ENCODE measurements at places on chromosomes 7 and 10.

DNA sequence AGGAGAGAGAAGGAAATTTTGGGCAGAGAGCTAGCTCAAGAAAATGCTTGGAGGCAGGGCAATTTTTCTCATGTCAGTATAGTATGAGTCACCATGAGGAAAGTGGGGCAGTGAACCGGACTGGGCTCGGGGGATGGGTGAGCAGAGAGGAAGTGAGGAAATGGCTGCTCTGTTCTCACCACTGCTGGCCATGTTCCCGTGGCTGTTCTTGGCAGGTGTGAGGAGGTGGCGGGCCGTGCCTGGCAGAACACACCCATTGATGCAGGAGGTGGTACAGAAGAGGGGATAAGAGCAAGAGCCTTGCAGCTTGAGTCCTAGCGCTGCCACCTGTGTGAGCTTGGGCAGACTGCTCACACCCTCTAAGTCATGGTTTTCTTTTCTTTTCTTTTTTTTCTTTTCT is 304.4 kb upstream of the LYZL1 start:
- no peak for DNase-seq

GRCh38 chr10:52906046-52906445 is 133.5 kb upstream of the MBL2 start:
- no peak for DNase-seq

- no peak for DNase-seq
Measured at GRCh38 chr10:12869427-12869826, 132.1 kb downstream of the CCDC3 start.

DNA sequence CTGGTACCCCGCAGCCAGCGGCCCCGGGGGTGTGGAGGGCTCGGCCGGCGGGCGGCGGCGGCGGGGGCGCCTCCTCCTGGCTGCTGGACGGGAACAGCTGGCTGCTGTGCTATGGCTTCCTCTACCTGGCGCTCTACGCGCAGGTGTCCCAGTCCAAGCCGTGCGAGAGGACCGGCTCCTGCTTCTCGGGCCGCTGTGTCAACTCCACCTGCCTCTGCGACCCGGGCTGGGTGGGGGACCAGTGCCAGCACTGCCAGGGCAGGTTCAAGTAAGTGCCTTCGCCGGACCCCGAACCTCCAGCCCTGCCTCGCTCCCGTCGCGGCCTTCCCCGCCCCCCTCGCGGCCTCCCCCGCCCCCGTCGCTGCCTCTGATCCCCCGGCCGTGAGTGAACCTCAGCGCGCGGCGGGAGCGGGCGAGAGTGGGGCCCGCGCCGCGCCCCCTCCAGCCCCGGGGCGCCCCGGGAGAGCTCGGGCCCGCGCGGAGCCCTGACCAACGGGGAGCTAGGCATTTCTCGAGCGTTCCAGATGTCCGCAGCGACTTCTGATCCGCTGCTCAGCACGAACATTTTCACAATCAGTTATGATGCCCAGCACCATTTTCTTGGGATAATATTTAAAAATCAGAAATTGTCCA is 727 bp downstream of the ATRNL1 start:
- peak; percentile 15 for DNase-seq

GRCh38 chr10:123995461-123996131 is 97.8 kb downstream of the CHST15 start:
- DNase-seq: no peak

DNA sequence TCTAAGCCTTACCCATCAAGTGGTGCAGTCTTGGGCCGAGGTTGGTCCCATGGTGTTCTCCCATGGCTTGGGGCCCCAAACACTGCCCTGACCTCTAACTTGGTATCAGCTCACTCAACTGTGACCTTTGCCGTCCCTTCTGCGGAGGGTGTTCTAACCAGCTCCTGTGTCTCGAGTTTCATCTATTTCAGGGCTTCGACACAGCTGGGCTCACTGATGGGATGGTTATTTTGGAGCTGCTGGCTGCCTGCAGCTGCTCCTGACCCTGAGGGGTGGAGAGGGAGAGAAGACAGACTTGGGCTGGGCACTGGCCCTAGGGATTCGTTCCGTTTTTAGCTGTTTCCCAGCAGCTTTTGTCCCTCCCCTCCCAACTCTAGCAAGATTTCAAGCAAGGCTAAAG is 86.9 kb downstream of the NEURL1 start:
- DNase-seq: no peak

GRCh38 chr10:5297996-5298395 is 66.8 kb upstream of the UCN3 start:
- no peak for DNase-seq

- no peak for DNase-seq
Measured at GRCh38 chr7:25759286-25759685, 392.7 kb upstream of the NFE2L3 start.

DNA sequence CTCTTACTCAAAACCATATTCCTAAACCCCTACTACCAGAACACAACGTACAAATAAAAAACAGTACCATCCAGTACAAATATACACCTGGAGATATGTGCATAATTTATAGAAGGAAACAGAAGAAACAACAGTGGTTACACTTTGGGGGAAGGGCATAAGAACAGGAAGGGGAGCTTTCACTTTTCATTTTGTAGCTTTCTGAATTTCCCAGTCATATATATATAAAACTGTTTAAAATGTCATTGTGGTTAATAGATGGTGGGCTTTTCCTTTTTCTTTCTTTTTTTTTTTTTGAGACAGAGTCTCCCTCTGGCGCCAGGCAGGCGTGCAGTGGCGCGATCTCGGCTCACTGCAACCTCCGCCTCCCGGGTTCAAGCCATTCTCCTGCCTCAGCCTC is 47.2 kb downstream of the MALSU1 start:
- DNase-seq: no peak

GRCh38 chr7:139798892-139799291 is 21.1 kb upstream of the HIPK2 start:
- DNase-seq: no peak

- peak; percentile 83 for DNase-seq
Measured at GRCh38 chr7:70406186-70406949, 725.6 kb upstream of the GALNT17 start.

GRCh38 chr7:151890355-151891004 is 13.6 kb upstream of the PRKAG2 start:
- no peak for DNase-seq

DNA sequence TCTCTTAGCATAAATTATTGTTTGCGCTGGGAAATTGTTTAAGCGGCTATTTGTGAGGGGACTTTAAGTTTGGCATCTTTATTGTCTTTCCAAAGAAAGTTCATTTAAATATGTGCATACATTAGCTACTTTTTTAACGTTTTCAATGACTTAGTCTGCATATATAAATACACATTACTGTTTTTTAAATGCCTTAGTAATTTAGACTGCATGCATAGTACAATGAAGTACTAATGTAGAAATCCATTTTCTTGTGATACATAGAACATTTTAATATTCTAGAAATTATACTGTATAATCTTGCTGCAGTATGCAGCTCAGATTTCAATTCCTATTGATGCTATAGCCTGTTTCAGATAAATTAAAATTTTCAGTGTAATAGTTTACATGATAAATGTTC is 325.4 kb downstream of the MALRD1 start:
- DNase-seq: no peak

DNA sequence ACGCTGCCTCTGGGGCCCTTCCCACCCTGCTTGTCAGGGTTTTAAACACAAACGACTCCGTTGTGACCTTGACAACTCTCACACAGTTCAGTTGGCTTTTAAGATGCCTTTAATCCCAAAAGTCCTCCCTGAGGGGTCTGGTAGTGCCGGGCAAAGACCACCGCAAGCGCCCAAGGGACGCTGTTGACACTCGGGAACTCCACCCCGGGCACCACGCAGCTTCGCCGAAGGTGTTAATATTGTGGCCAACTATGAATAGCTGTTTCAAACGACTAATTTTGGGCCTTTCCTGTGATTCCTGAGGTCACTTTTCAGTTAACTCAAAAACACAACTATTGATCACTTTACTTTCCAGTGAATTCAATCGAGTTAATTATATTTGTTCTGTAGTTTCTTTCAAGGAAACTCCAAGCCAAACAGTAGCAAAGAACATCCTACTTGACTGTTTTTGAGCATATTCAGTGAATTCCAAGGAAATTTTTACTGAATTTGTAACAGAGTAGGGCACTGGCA is 958 bp upstream of the ESYT2 start:
- no peak for DNase-seq

- no peak for DNase-seq
Measured at GRCh38 chr10:32854435-32854834, 103.6 kb downstream of the ITGB1 start.
